ENCODE measurements at places on chromosomes 2 and 18. TPM values are rescaled to one million over a fixed set of nuclear protein-coding genes. Genes with fewer than 3 reads are reported as not detected.

FEV gene
- total RNA-seq, result 0.56 TPM

GRCh38 chr2:173124441-173124840 is 48.8 kb downstream of the MAP3K20 start:
- H3K4me3 ChIP-seq, result no peak overlapping the region
- H3K27ac ChIP-seq, result no peak overlapping the region
- no peaks in the 10 kb centered on the region for H3K27me3 ChIP-seq
- H3K4me1 ChIP-seq, result peaks cover 8% of the 10 kb centered on the region
- H3K36me3 ChIP-seq, result no peaks in the 10 kb centered on the region

DNA sequence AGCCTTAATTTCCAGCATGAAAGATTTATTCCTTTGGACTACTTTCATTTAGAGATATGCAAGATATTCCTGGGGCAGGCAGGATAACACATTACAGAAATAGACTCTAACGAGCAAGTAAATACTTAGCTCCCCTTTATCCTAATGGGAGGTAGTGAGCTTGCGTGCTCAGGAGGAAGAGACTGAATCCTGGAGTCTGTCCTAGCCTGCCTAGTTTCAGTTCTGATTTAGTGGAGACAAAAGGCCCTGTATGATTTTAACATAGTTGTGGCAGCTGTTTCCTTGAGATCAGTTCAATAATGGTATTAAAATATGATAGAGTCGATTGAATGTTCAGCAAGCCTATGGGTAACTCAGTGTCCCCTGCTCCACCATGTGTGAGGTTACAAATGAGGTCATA is 109.5 kb downstream of the FMNL2 start:
- no peak for DNase-seq
- no peak overlapping the region for H3K4me3 ChIP-seq
- peaks cover 10% of the 10 kb centered on the region for H3K36me3 ChIP-seq
- no peak overlapping the region for H3K27ac ChIP-seq
- peaks cover 5% of the 10 kb centered on the region for H3K27me3 ChIP-seq

DNA sequence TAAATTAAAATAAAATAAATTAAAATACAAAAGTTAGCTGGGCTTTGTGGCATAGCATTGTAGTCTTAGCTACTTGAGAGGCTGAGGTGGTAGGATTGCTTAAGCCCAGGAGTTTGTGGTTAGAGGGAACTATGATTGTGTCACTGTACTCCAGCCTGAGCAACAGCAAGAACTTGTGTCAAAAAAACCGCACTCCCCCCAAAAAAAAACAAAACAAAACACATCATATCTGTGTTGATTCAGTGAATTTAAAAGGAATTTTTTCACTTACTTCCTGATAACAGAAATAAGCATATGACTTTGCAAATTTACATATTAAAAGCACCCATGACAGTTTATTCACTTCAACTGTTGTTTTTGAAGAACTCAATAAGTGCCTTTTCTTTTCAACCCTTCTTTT is 68.1 kb upstream of the PELI1 start:
- H3K27ac ChIP-seq, result no peak overlapping the region
- no peak for DNase-seq
- H3K4me3 ChIP-seq, result no peak overlapping the region
- H3K36me3 ChIP-seq, result no peaks in the 10 kb centered on the region
- H3K27me3 ChIP-seq, result no peaks in the 10 kb centered on the region
- H3K4me1 ChIP-seq, result no peaks in the 10 kb centered on the region

ANKRD30B gene
- not detected for total RNA-seq

DNA sequence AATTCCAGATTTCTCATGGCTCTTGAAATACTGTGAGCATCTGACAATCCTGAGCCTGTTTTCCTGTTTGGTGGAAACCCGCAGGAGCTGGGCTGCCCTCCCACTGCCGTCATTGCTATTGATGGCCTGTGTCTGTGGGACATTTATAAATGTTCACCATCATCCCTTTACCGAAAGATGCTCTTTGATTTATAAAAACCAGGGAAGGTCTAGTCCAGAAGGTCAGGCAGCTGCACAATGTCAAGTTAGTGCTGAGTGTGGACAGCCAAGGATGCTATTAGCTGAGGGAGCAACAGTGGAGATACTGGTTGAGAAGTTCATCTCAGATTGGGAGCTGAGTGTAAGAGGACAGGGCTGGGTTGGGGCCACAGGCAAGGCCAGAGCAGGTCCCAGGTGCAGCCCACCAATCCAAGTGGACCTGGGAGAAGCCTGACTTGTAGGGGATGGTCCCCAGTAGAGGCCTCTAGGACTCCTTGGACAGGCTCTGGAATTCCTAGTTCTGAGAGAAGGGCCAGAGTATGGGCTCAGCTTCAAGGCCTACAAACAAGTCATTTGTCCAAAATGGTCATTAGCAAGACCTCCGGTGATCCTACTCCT is 55.1 kb downstream of the COPS8 start:
- no peak overlapping the region for H3K27ac ChIP-seq
- H3K4me3 ChIP-seq, result no peak overlapping the region

STARD6 gene
- 0.54 TPM for total RNA-seq

DNA sequence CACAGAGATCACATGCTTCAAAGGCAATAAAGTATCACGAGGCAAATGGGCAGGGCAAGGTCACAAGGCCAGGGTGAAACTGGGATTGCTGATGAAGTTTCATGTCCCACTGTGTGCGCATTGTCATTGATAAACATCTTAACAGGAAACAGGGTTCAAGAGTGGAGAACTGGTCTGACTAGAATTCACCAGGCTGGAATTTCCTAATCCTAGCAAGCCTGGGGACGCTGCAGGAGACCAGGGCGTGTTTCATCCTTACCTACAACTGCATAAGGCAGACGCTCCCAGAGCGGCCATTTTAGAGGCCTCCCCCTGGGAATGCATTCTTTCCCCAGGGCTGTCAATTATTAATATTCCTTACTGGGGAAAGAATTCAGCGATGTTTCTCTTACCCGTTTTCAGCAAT is 33.2 kb downstream of the PTPN4 start:
- peaks cover 38% of the 10 kb centered on the region for H3K36me3 ChIP-seq
- peaks cover 5% of the 10 kb centered on the region for H3K27me3 ChIP-seq
- no peaks in the 10 kb centered on the region for H3K4me1 ChIP-seq
- no peak overlapping the region for H3K27ac ChIP-seq

DNA sequence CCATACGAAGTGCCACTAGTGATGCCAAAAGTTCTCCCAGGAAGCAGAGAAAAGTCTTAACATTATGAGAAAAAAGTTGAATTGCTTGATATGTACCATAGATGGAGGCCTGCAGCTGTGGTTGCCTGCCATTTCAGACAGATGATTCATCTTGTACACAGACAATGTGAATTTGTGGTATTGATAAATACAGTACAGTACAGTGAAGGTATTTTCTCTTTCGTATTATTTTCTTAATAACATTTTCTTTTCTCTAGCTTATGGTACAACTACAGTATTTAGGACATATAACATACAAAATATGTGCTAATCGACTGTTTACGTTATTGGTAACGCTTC is 33.6 kb upstream of the VWC2L start:
- no peaks in the 10 kb centered on the region for H3K27me3 ChIP-seq
- H3K36me3 ChIP-seq, result no peaks in the 10 kb centered on the region
- H3K4me3 ChIP-seq, result no peak overlapping the region

DCAF17 gene
- total RNA-seq, result 16.2 TPM

DNA sequence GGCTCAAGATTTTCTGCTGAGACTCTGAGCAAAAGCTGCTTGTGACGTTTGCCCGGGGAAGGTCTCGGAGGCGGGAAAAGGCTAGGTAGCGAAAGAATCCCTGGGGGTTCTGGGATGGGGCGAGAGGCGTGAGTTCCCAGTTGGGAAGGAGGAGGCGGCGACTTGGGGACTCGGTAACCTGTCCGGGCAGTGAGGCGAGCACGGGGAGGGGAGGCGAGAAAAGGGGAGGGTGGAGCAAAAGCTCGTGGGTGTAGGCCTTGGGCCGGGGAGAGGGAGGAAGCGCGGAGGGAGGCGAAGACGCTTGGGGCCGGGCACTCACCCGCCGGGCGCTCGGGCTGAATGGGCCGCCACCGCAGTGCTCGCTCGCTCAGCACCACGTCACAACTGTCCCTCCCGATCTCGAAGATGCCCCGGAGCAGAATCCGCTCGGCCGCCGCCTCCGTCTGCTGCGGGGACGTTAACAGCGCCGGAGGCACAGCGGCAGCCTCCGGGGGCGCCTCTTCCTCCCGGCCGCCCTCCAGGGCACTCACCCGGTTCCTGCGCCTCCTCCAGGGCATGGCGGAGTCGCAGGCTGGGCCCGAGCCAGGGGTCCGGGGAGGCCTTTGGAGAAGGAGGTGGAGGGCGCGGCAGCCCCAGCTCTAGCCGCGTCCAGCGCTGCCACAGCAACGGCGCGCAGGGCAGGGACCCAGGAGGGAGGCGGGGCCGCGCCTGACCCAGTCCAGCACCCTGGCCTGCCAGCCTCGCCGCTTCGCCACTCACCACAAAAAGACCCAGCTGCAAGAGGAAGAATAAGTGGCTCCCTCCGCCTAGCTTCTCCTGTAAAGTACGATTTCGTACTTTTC is at the start of gene CERKL:
Gene CERKL, minus strand, starts transcription at position 656 of the 842 bp plus-strand sequence. Its CDS starts 99 bp downstream, at position 557.
- DNase-seq, result peak; percentile 43
- H3K36me3 ChIP-seq, result no peaks in the 10 kb centered on the region
- H3K27me3 ChIP-seq, result peaks cover 10% of the 10 kb centered on the region
- no peak within 1 kb of the TSS for H3K27ac ChIP-seq

ZNF142 gene
- 26.6 TPM for total RNA-seq

SMAD4 gene
- 87.2 TPM for total RNA-seq

DNA sequence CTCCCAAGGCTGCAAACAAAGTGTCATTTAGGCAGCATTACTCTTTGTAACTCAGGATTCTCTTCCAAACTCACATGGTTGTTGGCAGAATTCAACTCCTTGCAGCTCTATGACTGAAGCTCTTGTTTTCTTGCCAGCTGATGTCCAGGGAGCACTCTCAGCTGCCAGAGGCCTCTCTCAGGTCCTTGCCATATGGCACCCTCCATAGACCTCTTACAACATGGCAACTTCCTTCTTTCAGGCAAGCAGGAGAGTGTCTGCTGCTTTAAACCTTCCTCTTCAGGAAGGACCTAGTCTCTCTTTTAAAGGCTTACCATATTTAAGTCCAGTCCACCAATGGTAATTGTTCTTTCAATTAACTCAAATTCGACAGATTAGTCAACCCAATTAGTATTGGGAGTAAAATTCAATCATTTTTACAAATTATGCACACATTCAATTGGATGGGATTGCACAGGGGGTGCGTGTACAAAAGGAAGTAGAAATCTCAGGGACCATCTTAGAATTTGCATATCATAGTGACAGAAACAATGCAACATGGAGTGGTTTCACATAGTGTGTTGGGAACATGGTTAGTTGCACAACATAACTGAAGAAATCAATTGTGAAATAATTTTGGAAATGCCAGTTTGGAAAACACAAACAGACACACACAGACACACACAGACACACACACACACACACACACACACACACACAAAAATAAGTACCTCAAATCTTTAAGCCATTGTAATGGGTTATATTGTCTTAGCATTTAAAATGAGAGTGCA is 893.5 kb upstream of the ZEB2 start:
- H3K27me3 ChIP-seq, result no peaks in the 10 kb centered on the region
- no peak overlapping the region for H3K4me3 ChIP-seq
- DNase-seq, result no peak
- H3K27ac ChIP-seq, result no peak overlapping the region
- no peaks in the 10 kb centered on the region for H3K36me3 ChIP-seq

DNA sequence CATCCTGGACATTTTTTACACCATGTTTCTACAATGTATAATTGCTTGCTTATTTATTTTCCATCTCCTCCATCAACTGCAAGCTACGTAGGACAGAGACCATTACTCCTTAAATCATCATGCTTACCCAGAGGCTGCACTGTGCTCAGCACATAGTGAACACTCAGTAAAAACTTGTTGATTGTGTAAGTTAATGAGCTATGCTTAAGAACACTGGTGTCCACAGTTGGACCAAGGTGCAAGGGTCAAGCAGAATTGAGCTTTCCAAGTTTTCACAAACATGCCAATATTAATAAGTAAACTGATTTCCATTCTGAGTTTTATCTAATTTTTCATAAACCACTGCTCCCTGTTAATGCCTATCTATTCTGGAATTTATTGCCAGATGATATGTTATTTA is 464.2 kb upstream of the TCF4 start:
- H3K4me1 ChIP-seq, result no peaks in the 10 kb centered on the region
- DNase-seq, result no peak
- H3K36me3 ChIP-seq, result peaks cover 3% of the 10 kb centered on the region
- H3K4me3 ChIP-seq, result no peak overlapping the region
- no peak overlapping the region for H3K27ac ChIP-seq

DNA sequence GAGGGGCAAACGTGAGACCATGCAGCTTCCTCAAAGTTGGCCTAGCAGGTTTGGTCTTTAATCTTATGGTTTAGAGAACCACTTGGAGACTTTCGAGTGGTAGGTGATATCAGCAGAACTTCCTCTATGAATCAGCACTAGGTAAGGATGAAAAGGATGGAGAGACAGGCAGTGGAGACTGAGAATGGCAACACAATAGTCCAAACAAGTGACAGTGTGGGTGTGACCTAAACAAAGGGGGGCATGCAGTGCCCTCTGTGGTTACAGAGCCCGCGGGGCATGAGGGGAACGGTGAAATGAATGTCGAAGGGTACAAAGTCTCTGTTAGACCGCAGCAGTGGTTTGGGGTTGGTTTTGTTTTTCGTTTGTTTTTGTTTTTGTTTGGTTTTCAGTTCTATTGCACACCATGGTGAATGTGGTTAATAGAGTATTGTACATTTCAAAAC is 143.9 kb downstream of the L3MBTL4 start:
- DNase-seq, result no peak
- no peaks in the 10 kb centered on the region for H3K36me3 ChIP-seq
- H3K27ac ChIP-seq, result no peak overlapping the region
- no peaks in the 10 kb centered on the region for H3K27me3 ChIP-seq
- peaks cover 8% of the 10 kb centered on the region for H3K4me1 ChIP-seq

- H3K27ac ChIP-seq, result no peak overlapping the region
- DNase-seq, result no peak
- H3K36me3 ChIP-seq, result peaks cover 32% of the 10 kb centered on the region
These were observed 69.5 kb downstream of the RPIA start for GRCh38 chr2:88760819-88761598.

L3MBTL4 gene
- 0.56 TPM for total RNA-seq

DNA sequence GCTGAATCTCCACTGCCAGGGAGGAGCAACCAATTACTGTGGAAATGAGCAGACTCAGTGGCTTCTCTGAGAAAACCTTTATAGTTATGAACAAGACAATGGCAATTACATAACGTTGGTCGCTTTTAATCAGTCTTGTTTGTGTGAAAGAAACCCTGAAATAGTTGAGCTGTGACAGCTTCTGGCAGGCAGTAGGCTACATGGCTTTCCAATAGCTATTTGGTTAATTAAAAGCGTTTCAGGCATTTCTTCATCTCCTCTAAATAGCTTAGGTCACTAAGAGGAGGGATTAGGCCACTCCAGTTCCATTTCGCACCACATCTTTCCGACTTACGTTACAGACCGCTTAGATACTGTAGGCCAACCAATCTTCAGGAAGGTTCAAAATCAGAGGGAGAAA is 794.4 kb upstream of the ID2 start:
- DNase-seq, result no peak
- H3K27me3 ChIP-seq, result peaks cover 3% of the 10 kb centered on the region
- H3K36me3 ChIP-seq, result no peaks in the 10 kb centered on the region
- no peak overlapping the region for H3K4me3 ChIP-seq
- H3K27ac ChIP-seq, result no peak overlapping the region

SCN7A gene
- total RNA-seq, result 6.3 TPM

MOGAT1 gene
- total RNA-seq, result 0.26 TPM
